ENCODE measurements at places on chromosomes 4 and X.
A peak's percentile ranks its signal among the peaks of the same experiment; 100 is the strongest.

- no peak for DNase-seq
- no peak overlapping the region for H3K4me3 ChIP-seq
- no peaks in the 10 kb centered on the region for H3K36me3 ChIP-seq
Observed at GRCh38 chr4:8182858-8183725, 16.0 kb upstream of the SH3TC1 start.

DNA sequence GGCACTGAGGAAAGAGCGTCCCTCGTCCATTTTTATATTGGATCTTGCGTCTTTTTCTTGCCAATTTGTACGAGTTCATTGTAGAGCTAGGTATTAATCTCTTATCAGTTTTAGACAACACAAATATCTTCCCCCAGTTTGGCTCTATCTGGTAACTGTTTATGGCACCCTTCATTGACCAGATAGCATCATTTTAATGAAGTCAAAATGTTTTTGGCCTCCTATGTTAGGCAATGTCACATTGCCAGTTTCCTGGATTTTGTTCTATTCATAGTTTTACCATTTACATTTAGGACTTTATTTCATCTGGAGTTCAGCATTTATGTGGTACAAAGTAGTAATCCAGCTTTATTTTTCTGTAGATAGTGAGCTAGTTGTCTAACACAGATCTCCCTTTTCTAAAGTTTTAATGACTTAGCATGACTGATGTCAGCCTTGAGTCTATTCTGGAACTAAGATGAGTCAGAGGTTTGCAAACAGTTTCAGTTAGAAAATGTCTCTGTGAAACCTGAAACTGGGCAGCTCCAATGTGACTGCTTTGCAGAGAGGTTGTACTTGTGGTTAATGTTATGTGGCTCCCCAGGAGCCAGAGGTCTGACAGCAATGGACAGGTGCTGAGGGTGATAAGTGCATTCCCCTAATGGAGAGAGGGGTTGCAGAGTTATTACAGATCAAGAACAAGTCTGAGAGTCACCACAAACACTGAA is 5.3 kb upstream of the STBD1 start:
- H3K36me3 ChIP-seq: no peaks in the 10 kb centered on the region
- no peak for DNase-seq
- H3K27me3 ChIP-seq: no peaks in the 10 kb centered on the region
- H3K27ac ChIP-seq: peak overlapping the region; percentile 41
- peaks cover 7% of the 10 kb centered on the region for H3K4me1 ChIP-seq
- H3K4me3 ChIP-seq: no peak overlapping the region

DNA sequence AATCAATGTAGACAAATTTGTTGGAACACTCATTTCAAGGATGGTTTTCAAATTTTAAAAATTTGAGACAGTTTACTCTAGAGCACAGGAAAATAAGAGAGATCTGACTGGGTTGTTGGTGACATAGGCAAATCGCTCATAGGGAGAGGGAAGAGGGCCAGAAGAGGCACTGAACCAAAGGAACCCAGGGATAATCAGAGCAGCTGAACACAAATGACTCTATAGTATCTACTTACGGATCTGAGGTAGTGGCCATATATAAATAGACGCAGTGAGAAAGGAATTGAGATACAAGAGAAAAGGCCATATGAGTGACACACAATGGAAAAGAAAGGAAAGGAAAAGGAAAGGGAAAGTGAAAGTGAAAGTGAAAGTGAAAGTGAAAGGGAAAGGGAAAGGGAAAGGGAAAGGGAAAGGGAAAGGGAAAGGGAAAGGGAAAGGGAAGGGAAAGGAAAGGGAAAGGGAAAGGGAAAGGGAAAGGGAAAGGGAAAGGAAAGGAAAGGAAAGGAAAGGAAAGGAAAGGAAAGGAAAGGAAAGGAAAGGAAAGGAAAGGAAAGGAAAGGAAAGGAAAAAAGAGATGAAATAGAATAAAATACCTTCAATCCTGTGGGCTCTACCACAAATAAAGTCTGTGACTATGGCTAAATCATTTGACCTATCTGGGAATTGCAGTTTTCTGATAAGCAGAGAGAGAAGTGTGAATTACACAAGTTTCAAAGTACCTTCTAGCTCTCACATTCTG is 759.2 kb downstream of the DMD start:
- H3K4me1 ChIP-seq: no peaks in the 10 kb centered on the region
- no peak overlapping the region for H3K27ac ChIP-seq
- no peak overlapping the region for H3K4me3 ChIP-seq
- H3K36me3 ChIP-seq: no peaks in the 10 kb centered on the region
- DNase-seq: no peak

DNA sequence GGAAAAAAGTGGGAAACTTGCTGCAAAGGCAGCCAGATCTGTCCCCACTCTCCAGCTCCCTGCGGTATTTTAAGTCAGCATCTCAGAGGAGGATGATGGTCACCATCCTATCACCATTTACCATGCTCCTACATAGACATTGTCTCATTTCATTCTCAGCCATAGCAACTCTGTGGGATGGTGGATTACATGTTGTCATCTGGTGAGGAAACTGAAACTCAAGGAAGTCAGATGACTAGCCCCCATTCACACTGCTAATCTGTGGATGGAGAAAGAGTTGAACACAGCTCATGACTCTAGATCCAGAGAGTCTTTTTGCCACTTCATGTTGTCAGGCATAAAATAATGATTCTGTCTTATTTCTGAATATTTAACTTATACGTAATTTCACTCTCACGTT is 323.5 kb downstream of the PTTG2 start:
- no peak overlapping the region for H3K27ac ChIP-seq
- DNase-seq: no peak
- H3K4me1 ChIP-seq: peaks cover 6% of the 10 kb centered on the region
- H3K4me3 ChIP-seq: no peak overlapping the region
- no peaks in the 10 kb centered on the region for H3K36me3 ChIP-seq
- no peaks in the 10 kb centered on the region for H3K27me3 ChIP-seq

GRCh38 chrX:130887376-130887775 is 15.6 kb downstream of the ENOX2 start:
- H3K36me3 ChIP-seq: no peaks in the 10 kb centered on the region
- H3K27ac ChIP-seq: peak overlapping the region; percentile 35
- H3K4me3 ChIP-seq: peak overlapping the region; percentile 54
- H3K4me1 ChIP-seq: peaks cover 5% of the 10 kb centered on the region

GRCh38 chr4:37742149-37742548 is 56.0 kb upstream of the RELL1 start:
- H3K36me3 ChIP-seq: no peaks in the 10 kb centered on the region
- no peak overlapping the region for H3K27ac ChIP-seq
- H3K27me3 ChIP-seq: no peaks in the 10 kb centered on the region
- DNase-seq: no peak
- no peaks in the 10 kb centered on the region for H3K4me1 ChIP-seq

GRCh38 chrX:40279091-40279430 is 181.3 kb upstream of the BCOR start:
- no peaks in the 10 kb centered on the region for H3K36me3 ChIP-seq
- no peak for DNase-seq
- peaks cover 10% of the 10 kb centered on the region for H3K4me1 ChIP-seq

- no peaks in the 10 kb centered on the region for H3K27me3 ChIP-seq
- DNase-seq: no peak
- no peak overlapping the region for H3K27ac ChIP-seq
Observed at GRCh38 chrX:1507511-1508463, 29.2 kb downstream of the P2RY8 start.

DNA sequence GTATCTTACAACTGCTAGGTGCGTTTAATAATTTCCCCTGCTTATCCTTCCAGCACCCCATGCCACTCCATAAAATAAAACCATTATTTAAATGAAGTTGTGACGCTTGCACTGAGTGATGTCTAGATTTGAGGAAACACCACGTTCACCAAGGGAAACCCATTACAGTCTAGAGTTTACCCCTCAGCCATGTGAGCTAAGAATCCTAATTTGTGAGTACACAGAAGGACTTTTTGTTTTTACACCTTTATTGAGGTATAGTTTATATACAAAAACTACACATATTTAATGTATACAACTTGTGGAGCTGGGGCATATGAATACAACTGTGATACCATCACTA is 326.8 kb downstream of the RAPGEF2 start:
- H3K4me1 ChIP-seq: peaks cover 34% of the 10 kb centered on the region
- no peaks in the 10 kb centered on the region for H3K36me3 ChIP-seq
- H3K27ac ChIP-seq: no peak overlapping the region
- DNase-seq: no peak
- no peak overlapping the region for H3K4me3 ChIP-seq

DNA sequence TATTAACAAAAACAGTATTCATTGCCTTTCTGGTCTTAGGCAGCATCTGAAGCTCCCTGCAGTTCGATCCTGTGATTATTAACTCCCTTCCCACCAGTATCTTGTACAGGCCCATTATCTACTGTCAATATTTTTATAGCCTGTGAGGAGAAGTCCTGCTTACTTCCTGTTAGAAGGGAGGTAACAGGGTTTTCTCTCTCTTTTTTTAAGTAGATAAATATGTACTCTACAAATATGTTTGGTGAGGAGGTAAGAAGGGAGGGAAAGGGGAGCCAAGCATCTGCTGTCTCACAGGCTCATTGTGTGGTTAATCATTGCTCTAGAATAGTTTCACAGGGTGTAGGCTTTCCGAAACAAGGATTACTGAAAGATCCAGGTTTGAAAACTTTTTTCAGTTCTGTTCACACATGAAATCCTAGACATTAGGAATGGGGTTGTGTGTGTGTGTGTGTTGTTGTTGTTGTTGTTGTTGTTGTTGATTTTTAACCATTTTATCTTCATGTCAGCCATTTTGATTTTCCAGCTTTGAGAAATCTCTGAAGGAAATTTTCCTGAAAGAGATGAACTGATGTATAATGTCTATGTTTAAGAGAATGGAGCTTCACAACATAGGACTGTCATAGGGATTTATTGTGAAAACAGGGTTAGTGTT is 14.2 kb downstream of the ATOH1 start:
- no peaks in the 10 kb centered on the region for H3K36me3 ChIP-seq
- no peak overlapping the region for H3K4me3 ChIP-seq
- DNase-seq: no peak
- H3K27ac ChIP-seq: no peak overlapping the region

- no peak for DNase-seq
- H3K4me3 ChIP-seq: peak overlapping the region; percentile 61
- peaks cover 29% of the 10 kb centered on the region for H3K27me3 ChIP-seq
Observed at GRCh38 chr4:110631584-110632505, 9.0 kb upstream of the PITX2 start.

- no peaks in the 10 kb centered on the region for H3K4me1 ChIP-seq
- H3K27me3 ChIP-seq: no peaks in the 10 kb centered on the region
- DNase-seq: no peak
- H3K4me3 ChIP-seq: no peak overlapping the region
Observed at GRCh38 chrX:66035667-66036066, 4.2 kb downstream of the VSIG4 start.
